Stimulated activated CD8-positive, alpha-beta memory T cell treated with anti-CD3 and anti-CD28 coated beads, Interleukin-4, amount 100 ng/mL, for 4 hours (primary cell): ENCODE measurements at places on chromosomes 6 and 20.

GRCh38 chr6:47529734-47530133 lies 52.1 kb downstream of the CD2AP start:
- DNase-seq: no peak

DNA sequence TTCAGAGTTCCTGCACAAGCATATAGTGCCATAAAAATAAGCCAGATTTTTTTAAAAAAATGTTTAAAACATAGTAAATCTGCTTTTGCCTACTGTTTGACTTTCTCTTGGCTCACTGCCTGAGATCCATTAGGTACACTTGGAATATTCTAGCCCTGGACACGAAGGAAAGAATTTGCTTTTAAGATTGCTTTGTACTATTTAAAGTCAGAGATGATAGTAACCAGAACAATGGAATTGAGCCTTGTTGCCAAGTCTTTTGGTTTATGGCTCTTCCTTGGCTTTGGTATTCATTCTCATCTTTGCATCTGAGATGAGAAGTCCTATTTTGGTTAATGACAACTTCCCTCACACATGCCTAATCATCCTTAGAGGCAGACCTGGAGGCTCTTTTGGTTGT lies 32.4 kb downstream of the CNR1 start:
- DNase-seq: no peak

DNA sequence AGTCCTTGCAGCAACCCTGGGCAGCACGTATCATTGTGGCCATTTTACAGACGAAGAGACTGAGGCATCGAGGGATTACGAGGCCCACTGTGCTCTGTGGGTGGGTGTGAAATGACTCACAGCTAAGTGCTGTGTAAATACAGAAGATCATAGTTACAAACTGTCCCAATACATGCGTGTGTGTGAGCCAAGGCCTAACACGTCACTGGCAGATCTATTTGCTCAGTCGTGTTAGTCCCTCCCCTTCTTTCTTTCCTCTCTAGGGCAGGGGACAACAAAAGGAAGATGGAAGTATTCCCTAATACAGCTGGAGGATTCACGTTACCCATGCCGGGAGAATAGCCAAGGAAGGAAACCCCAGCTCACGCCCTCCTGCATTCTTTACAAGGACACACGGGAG lies 175.9 kb downstream of the CDC5L start:
- DNase-seq: no peak

DNA sequence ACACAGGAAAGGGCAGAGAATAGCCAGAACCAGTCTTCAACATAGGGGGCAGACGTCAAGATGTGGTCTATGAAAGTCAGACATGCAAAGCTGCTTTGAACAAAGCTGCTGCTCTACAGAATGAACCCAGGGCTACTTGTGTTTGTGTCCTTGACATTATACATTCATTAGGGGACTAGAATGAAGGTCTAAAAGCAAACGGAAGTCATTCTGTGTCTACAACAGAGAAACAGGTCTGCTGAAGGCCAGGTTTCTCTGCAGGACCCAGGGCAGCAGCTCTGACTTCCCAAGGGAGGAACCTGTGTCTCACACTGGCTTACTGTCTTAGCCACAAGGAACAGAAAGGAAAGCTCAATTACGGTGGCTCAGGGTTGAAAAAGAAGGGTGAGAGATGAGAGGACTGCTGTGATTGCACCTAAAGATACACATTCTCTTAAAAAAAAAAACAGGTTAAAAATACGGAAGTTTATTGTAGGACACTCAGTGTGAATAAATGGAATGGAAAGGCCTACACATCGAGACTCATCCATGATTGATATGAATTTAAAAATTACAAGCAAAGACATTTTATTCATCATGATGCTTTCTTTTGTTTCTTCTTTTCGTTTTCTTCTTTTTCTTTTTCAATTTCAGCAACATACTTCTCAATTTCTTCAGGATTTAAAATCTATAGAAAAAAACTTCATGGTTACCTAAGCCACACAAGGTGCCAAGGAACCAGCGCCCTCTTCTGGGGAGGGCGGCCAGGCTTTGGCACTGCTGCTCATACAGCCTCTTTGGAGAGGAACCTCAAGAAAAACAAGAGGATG lies 6.7 kb downstream of the PSMA7 start:
- no peak for DNase-seq

DNA sequence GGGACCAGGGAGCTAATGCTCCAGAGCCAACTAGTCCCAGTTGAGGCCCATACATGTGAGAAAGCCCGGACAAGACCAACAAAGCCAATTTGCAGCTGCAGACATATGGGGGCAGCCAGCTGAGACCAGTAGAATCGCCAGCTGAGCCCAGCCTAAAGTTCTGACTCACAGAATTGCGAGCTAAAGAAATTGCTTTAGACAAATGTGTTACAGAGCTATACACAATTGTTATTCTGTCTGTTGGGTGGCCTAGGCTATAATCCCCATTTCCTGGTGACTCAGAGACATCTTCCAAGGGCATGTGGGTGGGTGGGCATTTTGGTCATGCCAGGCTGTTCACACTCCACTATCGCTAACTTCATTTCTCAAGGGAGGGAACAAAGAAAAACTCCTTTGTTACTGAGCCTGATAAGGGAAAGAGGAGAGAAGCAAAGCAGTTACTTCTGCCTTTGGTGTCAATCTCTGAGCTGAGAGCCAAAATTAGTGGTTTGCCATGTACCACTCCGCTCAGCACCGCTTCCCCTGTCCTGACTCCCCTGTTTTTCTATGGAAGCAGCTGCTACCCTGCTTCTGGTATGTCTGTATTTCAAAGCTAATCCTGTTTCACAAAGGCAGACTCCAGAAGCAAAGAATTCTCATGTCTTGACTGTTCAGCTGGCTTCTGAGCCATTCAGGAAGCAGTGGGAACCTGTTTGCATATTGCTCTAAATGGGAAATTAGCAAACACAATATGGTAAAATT lies 26.1 kb downstream of the SCP2D1 start:
- DNase-seq: no peak

DNA sequence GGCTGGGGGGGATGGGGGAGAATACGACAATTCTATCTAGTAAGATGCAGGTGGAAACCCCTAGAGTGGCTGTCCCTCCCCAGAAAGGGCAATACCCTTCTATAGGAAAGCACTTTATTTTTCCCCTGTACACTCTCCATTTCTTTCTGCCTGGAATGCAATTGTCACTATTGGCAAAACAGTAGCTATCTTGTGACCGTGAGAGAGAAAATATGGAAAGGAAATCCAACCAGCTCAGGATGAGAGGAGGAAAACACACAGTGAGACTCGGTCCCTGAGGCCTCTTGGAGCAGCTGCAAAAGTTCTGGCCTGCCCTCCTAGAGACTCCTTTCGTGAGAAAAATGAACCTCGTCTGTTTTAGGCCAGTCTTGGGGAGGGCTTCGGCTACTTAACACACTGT lies 43.4 kb downstream of the FAM50B start:
- no peak for DNase-seq

GRCh38 chr20:48461091-48461734 lies 366.6 kb downstream of the PREX1 start:
- DNase-seq: no peak

- no peak for DNase-seq
Observed at GRCh38 chr6:3808759-3809514, 40.2 kb upstream of the FAM50B start.

DNA sequence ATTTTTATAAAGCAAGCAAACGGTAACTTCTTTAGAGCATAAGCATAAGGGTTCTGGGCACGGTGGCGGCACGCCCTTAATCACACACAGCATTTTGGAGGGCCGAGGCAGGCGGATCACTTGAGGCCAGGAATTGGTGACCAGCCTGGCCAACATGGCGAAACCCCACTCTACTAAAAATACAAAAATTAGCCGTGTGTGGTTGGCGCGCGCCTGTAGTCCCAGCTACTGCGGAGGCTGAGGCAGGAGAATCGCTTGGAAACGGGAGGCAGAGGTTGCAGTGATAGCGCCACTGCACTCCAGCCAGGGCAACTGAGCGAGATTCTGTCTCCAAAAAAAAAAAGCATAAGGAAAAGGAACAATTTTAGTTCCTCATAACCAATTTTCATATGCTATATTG lies 2.6 kb downstream of the SENP6 start:
- DNase-seq: no peak

DNA sequence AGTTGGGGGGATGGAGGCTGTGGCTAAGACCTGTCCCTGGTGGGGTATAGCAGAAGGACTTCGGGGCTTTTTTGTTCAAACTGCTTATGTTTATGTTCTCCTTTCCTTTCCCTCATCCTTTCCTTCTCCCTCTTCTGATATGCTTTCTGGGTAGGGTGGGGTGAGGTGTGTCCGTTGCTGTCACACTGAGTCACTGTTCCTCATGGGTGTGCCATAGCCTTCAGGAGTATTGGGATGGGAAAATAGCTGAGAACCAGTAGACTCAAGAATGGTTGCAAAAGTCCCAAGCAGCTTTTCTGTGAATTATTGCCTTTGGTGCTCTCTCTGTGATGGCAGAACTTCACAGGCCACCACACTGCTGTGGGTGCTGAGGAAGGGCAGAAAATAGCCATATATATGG lies 39.6 kb downstream of the TPD52L1 start:
- no peak for DNase-seq

DNA sequence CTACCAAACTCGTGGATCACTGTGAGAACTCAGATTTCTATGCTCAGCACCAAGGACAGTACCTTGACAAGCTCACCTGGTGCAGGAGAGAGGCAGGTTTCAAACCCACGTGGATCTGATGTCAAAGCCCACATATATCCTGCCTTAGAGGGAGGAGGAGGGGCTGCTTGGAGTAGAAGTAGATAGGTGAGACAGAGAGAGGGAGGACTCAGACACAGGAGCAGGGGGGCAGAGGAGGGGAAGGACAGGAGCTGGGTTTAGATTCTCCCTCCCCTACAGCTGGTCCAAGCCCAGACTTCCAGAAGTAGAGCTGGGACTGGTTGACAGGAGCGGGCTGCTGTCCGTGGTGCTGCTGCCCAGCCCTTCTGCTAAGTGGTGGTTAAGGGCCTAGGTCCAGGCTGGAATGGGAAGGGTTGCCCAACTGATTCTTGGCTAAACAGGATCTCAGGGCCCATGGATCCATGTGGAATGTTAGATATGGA lies 77.5 kb downstream of the CDH22 start:
- no peak for DNase-seq

- no peak for DNase-seq
Observed at GRCh38 chr6:24431045-24431451, 28.3 kb downstream of the MRS2 start.

GRCh38 chr6:81773887-81774286 lies 21.4 kb upstream of the TENT5A start:
- DNase-seq: no peak

GRCh38 chr6:56289721-56290120 lies 42.3 kb upstream of the COL21A1 start:
- DNase-seq: no peak

GRCh38 chr6:67350729-67351128 lies 1284.4 kb upstream of the ADGRB3 start:
- no peak for DNase-seq

GRCh38 chr20:19466206-19466928 lies 253.9 kb downstream of the SLC24A3 start:
- DNase-seq: no peak

DNA sequence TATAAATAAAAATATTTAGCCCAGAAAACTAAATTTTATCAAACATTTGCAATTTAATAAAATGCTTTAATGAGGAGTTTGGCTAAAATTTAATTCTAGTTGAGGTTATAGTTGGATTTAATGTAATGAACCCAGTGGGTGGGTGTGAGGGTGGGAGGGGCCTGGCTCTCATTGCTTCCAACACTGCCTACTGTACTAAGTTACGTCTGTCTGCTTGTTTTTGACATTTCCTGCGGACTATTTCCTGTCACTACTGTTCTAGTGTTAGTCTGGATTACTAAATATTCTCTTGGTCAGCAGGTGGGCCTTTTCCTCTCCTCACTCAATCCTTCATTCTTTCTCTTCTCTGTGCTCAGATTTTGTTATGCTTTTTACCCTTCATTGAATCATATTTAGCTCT lies 82.5 kb upstream of the MAP3K7 start:
- no peak for DNase-seq

GRCh38 chr6:38750968-38751615 lies 36.0 kb downstream of the DNAH8 start:
- DNase-seq: no peak

- no peak for DNase-seq
Observed at GRCh38 chr6:81751388-81752083, 945 bp downstream of the TENT5A start.

- DNase-seq: no peak
Observed at GRCh38 chr6:20998748-20999448, 464.6 kb downstream of the CDKAL1 start.

DNA sequence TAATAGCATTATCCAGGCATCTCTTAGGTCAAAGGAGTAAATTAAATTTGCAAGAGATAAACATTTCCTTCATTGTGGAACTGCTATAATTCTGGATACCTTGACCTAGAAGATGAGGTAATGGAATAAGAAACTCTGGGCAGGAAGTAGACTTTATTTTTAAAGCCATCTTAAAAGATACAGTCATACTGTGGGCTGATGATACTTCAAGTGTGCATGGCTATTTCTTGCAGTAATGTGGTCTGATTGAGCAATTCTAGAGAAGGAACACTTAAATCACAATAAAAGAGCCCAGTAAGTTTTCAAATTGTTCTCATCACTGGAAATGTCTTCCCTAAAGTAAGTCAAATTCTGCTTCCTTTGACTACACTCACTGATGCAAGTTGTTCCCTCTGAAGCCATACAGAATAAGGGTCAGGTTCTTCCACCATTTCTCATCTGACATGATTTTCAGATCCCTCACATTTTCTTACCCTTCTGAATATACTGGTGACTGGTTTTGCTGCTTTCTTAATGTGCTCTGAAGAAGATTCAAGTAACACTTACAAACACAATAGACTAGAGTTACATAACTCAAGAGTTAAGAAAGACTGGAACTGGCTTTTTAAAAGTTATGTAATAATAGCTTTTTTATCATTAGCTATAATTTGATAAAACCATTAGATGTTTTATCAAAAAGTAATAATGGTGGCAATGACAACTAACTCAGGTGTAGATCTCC lies 62.6 kb upstream of the TMEM244 start:
- no peak for DNase-seq

- DNase-seq: no peak
Observed at GRCh38 chr6:97133067-97133466, 149.9 kb downstream of the MMS22L start.

DNA sequence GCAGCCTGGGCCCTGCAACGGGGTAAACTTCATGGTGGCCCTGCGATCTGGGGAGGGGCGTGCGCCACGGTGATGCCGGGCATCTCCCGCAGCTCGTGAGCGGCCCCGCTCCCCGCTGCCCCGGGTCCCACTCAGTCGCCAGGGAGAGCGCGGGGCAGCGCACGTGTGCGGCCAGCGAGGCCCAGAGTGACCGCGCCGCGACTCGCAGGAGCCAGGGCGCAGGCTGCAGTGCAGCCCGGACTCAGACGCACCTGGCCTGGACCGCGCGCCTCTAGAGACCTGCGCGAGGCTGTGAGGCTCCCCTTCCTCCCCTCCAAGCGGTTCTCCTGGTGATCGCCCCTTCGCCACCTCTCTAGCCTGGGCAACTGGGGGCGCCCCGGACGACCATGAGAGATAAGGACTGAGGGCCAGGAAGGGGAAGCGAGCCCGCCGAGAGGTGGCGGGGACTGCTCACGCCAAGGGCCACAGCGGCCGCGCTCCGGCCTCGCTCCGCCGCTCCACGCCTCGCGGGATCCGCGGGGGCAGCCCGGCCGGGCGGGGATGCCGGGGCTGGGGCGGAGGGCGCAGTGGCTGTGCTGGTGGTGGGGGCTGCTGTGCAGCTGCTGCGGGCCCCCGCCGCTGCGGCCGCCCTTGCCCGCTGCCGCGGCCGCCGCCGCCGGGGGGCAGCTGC lies 652 bp downstream of the BMP6 start:
- DNase-seq: no peak

- DNase-seq: no peak
Observed at GRCh38 chr20:13571662-13572061, 67.1 kb downstream of the TASP1 start.

- no peak for DNase-seq
Observed at GRCh38 chr6:150765067-150765764, 100.3 kb upstream of the MTHFD1L start.
